Common myeloid progenitor, CD34-positive (primary cell): ENCODE measurements at places on chromosomes 13 and 19.

GRCh38 chr13:109204657-109205056 is 575.2 kb downstream of the MYO16 start:
- DNase-seq, result no peak

GRCh38 chr19:18397242-18398202 is at the start of gene LRRC25:
LRRC25 (minus strand) TSS chr19:18397622; CDS start chr19:18396963, 659 bp downstream.
- DNase-seq, result peak; percentile 91

GRCh38 chr13:97726664-97727280 is 226.7 kb upstream of the IPO5 start:
- no peak for DNase-seq

DNA sequence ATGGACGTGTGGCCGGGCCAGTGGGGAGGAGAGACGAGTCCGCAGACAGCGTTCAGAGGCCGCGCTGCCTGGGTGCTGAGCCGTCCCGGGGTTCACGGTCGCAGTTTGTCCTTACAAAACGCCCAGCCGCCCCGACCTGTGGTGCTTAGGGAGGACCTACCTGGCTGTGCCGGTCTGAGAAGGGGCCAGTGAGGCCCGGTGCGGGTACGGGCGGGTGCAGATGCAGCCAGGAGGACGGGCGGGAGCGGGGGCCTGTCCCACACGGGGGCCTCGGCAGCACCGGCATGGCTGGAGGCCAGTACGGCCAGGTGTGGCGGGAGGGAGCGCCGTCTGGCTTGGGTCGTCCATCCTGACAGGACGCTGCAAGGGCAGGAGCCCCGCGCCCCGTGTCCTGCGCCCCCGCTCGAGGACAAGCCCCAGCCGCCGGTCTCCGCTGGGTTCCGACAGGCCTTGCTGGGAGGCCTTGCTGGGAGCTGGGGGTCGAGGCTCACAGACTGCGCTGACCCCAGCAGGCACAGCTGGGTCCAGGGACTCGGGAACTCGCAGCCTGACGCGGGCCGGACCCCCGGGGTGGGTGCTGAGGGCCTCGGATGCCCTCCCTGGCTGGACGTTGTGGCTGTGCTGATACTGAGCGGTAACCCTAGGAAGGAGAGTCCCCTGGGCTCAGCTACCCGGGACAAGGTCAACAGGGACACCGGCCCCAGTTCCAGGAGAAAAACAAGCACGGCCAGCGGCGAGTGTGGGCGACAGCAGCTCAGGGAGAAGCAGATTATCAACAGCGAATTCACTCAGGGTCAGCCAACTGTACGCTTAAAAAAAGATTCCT is 5.3 kb upstream of the PROZ start:
- DNase-seq, result no peak

DNA sequence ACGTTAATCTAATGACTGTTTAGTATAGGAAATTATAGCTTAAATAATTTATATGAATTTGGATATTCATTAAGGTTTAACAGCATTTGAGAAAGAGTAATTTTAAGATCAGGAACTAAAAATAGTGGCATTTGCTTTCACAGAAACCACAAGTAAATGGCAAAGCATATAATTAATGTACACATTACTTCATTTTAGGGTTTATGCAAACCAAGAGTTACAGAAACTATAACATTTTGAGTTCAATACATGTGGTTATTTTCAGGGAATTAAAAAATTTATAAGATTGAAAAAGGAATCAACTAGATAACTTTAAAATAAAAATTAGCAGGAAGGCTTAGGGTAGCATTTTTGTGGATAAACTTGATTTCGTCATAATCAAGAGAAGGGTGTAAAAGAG is 151.7 kb upstream of the MIR17HG start:
- DNase-seq, result no peak

DNA sequence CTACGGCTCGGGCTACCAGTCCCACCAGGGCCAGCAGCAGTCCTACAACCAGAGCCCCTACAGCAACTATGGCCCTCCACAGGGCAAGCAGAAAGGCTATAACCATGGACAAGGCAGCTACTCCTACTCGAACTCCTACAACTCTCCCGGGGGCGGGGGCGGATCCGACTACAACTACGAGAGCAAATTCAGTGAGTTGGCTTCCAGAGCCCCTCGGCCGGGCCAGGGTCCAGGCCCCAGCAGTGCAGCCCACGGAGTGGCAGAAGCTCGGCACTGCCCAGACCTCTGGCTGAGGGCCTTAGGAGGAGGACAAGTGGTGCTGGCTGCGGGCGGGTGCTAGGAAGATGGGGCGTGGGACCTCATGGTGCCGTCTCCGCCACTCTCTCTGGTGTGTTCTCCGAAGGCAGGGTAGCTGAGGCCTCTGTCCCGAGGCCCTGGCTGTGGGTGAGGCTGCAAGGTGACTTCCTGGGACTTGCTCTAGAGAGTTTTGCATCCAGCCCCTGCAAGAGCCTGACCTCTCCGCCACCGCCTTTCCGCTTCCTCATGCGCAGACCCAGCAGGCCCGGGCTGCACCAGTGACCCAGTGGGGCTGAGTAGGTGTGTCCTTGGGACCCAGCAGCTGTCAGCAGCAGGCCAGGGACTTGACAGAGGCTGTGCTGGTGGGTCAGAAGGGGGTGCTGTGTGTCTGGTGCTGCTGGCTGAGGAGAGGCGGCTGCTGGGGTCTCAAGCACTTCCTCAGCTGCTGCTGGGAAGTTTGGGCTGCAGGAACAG is 13.5 kb upstream of the QTRT1 start:
- DNase-seq, result no peak

DNA sequence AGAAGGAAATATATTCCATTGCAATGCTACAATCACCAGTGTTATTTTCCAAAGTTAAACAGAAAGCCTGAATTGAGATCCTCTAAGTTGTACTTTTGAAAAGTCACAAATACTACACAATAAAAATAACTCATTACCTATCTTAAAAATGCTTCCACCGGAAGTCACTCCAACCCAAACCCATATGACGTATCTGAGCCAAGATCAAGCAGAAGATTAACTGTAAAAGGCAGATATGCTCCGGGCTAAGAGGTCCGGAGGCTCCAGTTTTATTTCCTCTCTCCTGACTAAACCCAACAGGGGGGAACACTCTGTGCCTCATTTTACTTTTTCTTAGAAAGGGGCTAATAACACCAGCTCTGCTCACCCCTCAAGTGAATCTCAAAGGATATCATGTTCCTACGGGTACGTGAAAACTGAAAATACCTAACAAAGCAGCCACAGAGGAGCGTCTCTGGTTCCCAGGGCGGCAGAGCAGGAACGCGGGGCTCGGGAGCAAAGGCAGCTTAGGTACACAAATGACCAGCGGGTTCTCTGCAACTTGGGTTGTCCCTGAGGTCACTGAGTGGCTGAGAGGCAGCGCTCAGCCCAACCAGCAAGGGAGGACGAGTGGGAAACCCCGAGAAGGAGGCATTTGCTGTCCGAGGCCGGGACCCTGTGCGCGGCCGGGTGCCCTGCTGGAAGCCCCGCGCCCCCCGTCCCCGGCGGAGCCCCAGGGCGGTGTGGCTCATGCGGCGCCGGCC is 750 bp downstream of the RAB20 start:
- peak; percentile 16 for DNase-seq
